ENCODE measurements at places on chromosomes 1 and 21. TPM values are rescaled to one million over a fixed set of nuclear protein-coding genes. Genes with fewer than 3 reads are reported as not detected.

GRCh38 chr1:37861151-37861550, 1.8 kb upstream of the MTF1 start:
- no peak for DNase-seq

GRCh38 chr1:14135070-14135469, 435.1 kb downstream of the PRDM2 start:
- no peak for DNase-seq

- DNase-seq, result no peak
Measured at GRCh38 chr1:170267317-170267716, 121.6 kb downstream of the NTMT2 start.

GRCh38 chr1:9198538-9199361, 35.8 kb upstream of the H6PD start:
- DNase-seq, result no peak

DNA sequence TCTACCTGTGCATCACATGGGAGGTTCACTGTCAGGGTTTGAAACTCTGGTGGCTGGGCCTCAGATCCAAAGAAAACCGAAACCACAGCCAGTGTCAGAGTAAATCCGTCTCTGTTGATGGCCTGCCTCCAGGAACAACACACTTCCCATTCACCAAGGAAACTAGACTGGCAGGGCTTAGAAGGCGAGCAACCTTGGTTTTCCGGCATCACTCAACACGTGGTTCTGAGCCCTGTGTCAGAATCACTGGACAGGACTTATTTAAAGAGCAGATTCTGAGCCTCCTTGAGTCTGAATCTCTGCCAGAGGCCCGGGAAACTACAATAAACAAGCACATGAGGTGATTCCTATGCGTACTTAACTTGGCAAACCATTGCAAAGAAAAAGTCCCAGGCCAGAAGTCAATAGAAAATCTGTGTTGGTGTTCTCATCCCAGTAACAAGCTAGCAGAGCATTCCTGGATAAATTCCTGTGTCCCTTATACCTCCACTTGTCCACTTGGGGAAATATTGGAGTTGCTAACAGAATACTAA, 70.0 kb downstream of the KCTD3 start:
- peak; percentile 45 for DNase-seq

DNA sequence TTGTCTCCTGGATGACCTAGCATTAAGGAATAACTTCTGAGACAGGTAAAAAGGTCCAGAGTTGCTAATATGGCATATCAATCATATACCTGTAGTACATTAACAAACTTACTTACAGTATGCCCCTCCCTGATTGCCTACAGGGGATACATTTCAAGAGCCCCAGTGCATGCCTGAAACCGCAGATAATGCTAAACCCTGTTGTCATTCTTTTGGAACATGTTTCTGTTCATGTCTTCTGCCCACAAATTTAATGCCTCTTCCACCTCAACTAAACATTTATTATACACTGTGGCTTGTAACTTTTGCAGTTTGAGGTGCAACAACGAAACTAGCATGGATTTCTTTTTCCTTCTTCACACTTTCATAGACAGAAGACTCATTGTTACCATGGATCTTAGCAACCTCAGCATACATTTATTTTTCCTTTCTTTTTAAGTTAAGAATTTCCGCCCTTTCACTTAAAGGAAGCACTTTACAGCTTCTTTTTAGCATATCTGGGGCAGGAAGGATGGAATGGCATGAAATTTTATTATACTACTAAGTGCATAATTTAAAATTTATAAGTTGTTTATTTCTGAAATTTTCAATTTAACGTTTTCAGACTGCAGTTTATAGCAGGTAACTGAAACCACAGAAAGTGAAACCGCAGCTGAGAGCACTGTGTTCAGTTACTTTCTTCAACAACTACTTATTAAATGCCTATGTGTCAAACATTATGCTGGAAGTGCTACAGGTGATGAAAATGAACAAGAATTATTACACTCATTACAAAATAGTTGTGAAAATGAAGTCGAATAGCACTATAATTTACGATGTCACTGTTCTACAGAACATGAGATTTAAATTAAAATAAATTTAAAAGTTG, 25.3 kb downstream of the F13B start:
- no peak for DNase-seq

GRCh38 chr1:226972931-226973330, 32.8 kb downstream of the COQ8A start:
- DNase-seq, result peak; percentile 45

DNA sequence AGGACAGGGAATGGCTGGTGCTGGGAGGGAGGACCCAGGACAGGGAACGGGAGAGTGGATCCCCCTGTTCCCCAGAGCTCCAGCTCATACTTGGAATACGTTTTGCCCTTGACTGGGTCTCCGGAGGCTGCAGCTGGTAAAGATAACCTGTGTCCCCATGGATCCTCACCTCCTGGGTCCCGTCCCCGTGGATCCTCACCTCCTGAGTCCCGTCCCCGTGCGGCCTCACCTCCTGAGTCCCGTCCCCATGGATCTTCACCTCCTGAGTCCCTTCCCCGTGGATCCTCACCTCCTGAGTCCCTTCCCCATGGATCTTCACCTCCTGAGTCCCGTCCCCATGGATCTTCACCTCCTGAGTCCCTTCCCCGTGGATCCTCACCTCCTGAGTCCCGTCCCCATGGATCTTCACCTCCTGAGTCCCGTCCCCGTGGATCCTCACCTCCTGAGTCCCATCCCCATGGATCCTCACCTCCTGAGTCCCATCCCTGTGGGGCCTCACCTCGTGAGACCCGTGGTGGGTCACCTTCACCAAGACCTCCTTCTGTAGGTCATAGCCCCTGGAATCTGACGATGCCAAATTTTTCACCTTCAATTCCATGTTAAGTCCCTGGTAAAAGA, 61.4 kb downstream of the SCCPDH start:
- DNase-seq, result no peak

DNA sequence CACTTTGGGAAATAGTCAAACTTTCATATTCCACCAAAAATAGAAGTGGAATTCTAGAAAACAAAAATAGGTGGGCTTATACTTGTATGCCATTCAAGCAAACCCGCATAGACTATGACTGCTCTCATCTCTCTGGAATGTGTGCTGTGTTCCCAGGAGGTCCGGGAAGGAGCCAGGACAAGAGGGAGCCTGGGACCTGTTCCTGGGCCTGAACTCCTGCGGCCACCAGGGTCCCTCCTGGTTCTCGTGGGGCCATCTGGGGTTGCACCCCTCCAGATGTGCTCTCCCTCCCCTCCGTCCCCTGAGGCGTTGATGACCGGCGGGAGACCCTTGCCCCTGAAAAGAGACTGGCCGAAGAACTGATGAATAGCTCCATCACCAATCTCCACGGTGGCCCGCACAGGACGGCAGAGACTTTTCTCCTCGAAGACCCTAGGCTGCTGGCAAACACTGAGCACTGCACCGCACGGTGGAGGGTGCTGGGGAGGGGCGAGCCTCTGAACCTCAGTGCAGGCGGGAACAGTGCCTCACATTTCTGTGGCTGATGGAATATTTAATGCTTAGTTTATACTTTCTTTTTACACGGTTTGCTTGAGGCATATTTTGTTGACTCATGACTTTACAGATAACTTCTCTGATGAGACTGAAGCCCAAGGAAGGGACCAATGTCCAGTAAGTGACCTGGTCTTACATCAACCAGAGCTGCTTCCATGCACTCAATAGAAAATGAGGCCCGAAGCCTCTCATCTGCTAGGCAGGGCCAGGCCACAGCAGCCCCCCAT, 9.6 kb upstream of the ADARB1 start:
- no peak for DNase-seq

DNA sequence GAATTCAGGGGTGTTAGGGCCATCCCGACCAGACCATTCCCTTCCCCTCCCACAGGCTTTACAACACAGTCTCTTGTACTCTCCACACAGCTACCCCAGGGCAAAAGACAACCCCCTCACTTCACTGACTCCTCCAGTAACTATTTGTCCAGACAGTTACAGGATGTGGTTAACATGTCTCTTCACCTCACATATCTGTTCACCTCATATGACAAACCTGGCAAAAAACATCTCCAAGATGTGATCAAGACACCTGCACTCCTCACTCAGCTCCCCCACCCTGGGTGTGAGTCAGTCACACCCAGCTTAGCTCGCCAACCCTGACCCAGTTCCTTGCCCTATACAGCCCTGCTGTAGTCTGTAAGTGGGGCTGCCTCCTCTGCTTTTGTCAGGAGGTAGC, 490.5 kb upstream of the CHRM3 start:
- DNase-seq, result no peak

DNA sequence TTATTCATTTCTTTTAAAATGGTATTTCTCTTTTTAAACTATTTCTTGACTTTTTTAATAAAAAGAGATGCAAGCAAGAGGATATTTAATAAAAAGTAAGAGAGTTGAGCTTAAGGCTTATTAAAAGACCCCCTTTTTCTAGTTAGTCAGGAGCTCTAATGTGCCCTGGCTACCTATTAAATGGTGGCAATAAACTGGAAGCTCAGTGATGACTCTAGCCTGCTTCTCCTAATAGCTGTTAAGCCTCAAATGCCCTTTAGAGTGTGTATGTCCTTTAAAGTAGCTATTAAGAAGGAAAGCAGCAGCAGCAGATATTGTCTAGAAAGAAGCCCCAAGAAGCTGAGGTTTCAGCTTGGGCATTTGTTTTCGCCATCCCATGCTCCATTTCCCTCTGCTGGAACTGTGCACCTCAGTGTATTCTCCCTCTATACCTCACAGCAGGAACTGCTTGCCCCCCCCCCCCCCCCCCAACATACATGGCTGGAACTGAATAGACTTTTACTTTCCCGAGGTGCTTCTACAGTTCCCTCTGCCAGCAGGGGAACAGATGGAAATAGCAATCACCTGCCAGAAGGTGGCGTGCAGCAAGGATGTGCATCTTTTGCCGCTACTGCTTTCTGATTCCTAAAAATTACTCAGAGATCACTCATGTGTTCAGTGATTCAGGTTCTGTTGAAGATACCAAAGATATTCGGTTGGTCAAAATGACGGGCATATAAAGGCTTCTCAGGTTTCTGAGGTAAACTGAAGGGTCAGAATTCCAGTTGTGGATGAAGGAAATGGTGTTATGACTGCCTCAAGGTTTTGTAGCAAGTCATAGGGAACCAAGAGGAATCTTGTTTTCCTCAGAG, 2.5 kb downstream of the RGS4 start:
- peak; percentile 53 for DNase-seq

- peak; percentile 83 for DNase-seq
Measured at GRCh38 chr1:3410142-3410925, 44.1 kb upstream of the ARHGEF16 start.

DNA sequence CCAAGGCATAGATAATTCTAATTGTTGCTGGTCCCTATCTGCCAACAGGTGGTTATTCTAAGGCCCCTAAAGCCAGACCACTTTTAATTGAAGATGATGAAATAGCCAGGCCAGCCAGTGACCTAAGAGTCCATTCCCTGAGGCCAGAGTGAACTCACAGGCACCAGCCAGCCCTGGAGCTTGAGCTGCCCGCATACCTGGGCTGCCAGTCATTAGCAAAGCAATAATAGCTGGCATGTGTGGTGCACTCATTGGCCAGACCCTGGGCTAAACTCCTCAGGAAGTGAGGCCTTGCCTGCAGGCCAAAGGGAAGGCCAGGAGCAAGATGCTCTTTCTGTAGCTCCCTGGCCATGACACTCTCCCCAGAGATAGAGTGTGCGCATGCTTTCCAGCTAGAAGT, 180.4 kb upstream of the KLHDC7A start:
- no peak for DNase-seq

DNA sequence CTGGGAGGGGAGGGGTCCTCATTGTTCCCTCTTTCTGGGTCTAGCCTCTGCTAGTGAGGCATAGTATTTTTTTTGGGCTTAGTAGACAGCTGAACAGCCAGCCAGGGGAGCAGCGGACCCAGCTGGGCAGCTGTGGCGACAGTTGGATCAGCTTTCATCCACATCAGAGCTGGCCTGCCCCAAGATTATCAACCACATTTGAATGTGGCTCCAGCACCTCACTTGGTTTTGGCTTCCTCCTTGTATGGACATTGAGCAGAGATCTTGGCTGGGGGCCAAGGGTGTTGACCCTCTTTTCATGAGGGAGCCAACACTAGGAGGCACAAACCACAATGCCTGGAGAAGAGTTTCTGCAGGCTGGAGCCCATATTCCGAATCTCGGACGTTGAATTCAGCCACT, 25.0 kb downstream of the WNT4 start:
- peak; percentile 87 for DNase-seq

DNA sequence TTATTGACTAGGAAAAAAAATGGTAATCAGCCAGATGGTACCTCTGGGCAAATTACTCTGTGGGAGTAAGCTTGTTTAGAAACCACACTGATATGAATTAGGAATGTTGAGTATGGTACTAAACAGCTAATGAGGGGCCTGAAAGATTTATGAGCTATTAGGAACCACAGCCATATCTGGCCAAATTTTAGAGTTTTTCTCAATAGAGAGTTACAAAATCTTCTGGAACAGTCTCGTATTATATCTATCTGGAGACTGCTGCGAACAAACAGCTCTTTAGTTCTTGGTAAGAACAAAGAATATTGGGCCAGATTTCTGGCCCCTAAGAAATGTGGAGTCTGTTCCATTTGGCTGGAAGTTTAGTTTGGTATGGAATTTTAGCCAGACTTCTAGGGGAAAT, 4.9 kb upstream of the PODN start:
- no peak for DNase-seq

DNA sequence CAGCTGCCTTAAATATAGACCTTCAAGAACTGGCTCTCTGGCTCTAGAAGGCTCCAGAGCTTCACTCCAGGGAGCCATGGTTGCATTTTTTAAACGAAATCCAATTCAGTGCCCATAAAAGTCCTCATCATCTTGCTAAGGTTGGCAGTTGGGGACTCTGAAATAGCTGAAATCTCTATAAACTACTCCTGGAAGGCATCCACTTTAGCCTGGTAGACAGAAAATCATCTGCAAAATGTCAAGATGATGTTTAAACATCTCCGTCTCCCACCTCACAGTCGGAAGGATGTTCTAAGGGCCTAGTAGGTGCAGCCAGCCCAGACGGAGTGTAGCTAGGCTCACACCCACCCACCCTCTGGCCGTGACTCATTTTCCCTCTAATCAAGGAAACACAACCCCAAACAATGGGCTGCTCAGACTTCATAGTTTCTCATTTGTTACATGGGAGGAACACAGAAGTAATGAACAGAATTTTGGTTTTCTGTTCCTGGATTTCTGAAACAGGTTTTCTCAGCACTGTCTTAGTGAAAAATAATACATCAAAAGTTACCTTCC, 235.4 kb upstream of the KAZN start:
- no peak for DNase-seq

Gene DTL
- 2.0 TPM for total RNA-seq

Gene GJC2
- 3.2 TPM for total RNA-seq

Gene C1orf185
- total RNA-seq, result not detected

Gene SERPINC1
- not detected for total RNA-seq

Gene VWA5B1
- not detected for total RNA-seq

Gene F5
- 0.20 TPM for total RNA-seq

Gene NGF
- total RNA-seq, result 14.1 TPM
